Fibroblast of upper back skin (primary cell): ENCODE measurements at places on chromosomes 11 and 22.

- peak; percentile 63 for DNase-seq
Measured at GRCh38 chr11:79493555-79494171, 52.8 kb upstream of the TENM4 start.

GRCh38 chr11:44328138-44328660 is 18.3 kb upstream of the ALX4 start:
- no peak for DNase-seq

DNA sequence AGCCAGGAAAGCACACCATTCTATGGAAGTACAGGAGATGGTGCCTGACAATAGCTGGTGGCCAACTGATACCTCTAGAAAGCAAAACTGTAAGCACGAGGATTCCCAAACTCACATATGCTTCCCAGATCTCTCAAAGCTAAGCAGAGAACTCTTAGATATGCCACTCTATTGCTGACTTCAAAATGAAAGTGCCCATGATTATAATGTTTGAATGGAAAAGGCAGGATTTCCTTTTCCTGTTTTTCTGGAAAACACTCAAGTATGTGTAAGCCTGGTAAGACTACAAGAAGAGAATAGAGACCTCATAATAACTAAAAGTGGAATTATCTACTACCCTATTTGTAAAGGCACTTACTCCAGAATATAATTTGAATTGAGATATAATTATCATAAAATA is 2.6 kb upstream of the CARD18 start:
- DNase-seq = no peak

DNA sequence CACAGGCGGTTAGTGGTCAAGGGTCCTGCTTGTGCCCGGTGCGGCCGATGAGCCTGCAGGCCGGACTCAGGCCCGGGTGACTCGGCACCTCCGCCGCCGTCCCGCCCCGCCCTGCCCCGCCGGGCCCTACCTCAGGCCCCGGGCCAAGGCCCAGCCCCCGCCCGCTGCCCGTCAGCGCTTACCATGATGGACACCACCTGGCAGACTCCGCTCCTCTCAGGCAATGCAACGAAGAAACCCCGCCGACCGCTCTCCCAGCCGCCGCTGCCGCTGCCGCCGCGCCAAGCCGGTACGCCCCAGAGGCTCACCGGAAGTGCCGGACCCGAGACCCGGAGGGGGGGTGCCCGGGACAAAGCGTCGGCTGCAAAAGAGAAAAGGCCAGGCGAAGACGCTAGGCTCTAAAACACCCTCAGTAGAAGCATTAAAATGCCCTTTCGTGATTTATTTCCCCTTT is at the start of gene UFD1:
UFD1 (minus strand) TSS at position 293 of the 454 bp plus-strand sequence; CDS start at position 185, 108 bp downstream.
- peak; percentile 78 for DNase-seq

GRCh38 chr11:127873478-127873877 is 713.9 kb downstream of the ETS1 start:
- no peak for DNase-seq

DNA sequence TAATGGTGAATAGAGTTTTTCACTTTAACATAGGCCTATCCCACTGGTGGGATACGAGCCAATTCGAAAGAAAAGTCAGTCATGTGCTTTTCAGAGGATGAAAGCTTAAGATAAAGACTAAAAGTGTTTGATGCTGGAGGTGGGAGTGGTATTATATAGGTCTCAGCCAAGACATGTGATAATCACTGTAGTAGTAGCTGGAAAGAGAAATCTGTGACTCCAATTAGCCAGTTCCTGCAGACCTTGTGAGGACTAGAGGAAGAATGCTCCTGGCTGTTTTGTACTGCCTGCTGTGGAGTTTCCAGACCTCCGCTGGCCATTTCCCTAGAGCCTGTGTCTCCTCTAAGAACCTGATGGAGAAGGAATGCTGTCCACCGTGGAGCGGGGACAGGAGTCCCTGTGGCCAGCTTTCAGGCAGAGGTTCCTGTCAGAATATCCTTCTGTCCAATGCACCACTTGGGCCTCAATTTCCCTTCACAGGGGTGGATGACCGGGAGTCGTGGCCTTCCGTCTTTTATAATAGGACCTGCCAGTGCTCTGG is at the start of gene TYR:
TYR (plus strand) TSS at position 185 of the 541 bp plus-strand sequence; CDS start at position 264, 79 bp downstream.
- no peak for DNase-seq

- DNase-seq = no peak
Measured at GRCh38 chr22:40705918-40706682, 26.8 kb downstream of the MCHR1 start.

- DNase-seq = no peak
Measured at GRCh38 chr11:62399878-62400266, 19.0 kb upstream of the SCGB1A1 start.

DNA sequence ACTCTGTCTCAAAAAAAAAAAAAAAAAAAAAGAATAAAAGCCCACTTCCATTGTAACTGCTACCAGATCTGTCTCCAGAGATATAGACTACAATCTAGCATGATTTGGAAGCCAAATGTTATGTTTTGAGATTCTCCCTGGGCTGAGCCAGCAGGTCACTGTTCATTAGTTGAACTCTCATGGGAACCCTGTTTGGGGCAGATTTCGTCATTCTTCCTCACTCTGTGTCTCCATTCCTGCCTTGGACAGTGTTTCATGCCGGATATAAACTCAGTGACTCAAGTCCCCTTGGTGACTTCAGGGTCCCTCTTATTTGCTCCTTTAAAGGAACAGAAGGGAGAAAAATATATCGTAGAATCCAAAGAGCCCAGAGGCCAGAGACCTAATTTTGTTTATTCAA is 378.1 kb downstream of the LARGE1 start:
- no peak for DNase-seq

DNA sequence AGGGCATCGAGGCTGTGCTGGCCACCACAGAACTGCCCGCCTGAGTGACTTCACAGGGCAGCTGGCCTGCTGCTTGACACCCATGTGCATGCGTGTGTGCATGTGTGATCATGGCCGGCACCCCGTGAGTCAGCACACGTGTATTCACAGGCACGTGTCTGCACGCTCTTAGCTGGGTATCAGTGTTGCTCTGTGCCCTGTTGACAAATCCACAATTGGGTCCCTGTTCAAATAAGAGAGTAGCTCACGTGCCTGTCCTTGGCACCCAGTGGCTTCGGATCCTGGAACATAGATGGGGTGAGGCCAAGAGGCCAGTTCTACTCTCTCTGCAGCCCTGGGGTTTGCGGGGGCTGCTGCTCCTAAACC is 14.0 kb downstream of the B3GAT1 start:
- DNase-seq = no peak

DNA sequence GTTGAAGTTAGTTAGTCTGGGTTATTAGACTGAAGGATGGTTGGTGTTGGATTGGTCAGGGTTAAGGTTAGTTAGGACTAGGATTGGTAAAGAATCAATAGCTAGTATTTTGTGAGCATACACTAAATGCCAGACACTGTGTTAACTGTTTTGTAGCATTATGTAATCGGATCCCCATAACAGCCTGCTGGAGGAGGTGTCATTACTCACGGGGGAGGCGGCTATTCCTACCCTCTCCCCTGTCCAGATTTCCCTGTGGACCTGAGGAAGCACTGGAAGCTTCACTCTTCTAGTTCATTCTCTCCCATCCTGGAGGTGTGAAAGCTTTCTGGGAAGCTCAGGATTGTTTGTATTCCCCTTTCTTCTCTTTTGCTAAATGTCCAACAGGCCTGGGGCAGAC is 40.5 kb upstream of the KCNJ11 start:
- DNase-seq = no peak

GRCh38 chr22:24473284-24473683 is 21.8 kb upstream of the UPB1 start:
- DNase-seq = no peak

GRCh38 chr11:4887591-4887990 is 5.9 kb downstream of the OR51T1 start:
- peak; percentile 2 for DNase-seq

GRCh38 chr22:38817196-38817595 is 23.3 kb upstream of the DNAL4 start:
- DNase-seq = no peak

DNA sequence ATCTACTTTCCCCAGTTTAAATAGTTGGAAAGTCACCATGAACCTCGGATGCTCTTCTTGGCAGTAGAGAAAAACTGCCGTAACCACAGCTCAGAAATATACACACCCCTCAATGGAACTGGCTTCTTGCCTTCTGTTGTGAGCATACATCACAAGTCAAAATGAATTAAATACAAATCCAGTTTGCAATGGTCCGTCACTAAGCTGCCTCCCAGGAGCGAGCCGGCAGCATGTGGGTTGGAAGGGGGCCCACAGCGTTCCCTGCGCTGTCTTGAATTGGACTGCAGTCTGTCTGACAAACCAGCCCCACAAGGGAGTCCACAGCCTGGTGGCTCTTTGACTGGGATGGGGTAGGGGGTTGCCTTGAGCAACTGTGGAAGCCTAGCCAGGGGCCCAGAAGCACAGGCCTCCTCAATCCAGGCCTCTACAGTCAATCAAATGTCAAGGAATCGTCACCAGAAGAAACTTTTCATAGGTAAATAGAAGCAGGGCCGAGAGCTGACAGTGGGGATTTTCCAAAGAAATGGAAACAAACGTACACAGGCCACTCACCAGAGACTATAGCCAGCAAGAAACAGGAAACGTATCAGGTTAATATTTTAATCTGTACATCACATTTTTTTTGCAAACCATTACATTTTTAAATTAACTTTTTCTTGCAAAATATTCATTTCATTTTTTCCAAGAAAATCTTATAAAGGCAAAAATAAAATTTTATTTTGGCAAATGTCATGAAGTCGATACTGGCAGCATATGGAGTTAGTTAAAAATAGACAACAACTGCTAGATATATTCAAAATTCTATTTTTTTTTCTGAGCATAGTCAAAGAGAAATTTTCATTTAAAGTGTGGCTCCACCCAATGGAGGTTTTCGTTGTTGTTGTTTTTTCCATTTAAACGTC is 38.5 kb downstream of the C11orf58 start:
- DNase-seq = peak; percentile 95

GRCh38 chr22:45626198-45626651 is 45.4 kb upstream of the ATXN10 start:
- no peak for DNase-seq
